ENCODE measurements at places on chromosomes 5 and 9.

DNA sequence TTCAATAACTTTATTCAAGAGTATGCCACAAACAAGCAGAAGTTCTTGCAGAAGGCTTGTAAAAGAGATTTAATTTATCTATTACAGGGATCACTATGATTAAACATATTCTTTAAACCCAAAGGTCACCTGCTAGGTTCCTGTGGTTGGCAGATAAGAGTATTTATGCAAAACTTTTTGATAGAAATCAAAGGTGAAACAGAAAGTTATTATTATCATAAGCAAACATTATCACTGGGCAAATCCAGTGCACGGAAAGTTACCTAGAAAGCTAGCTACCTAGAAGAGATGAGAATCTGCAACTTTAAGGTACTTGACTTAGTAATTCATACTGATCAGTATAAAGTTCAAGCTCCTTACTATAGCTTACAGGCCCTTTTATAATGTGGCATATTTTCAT, 3.2 kb downstream of the STARD4 start:
- no peak for DNase-seq

DNA sequence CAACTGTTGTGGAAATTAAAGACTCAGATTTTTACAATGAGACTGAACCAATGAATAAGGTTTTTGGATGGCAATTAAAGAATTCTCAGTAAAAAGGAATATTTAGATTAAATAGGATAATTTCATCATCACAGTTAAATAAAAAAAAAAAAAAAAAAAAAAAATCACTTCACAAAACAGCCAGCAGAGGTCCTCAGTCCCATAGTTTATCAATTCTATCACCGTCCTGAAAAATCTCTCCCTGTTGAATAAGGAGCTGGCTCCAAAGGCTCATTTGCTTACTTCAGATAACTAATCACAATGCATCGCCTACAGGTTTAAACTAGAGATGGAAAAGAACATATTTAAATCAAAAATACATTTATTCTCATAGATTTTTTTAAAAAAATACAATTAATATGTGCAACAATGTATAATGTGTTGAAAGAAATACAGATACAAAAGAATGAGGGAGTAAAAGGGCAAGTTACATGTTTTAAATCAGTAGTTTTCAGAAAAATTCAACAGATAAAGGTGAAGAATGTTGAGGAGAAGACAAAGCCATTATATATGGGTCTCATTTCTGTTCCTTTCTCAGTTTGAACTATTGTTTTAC, 175.8 kb upstream of the CHD1 start:
- DNase-seq = peak; percentile 15

DNA sequence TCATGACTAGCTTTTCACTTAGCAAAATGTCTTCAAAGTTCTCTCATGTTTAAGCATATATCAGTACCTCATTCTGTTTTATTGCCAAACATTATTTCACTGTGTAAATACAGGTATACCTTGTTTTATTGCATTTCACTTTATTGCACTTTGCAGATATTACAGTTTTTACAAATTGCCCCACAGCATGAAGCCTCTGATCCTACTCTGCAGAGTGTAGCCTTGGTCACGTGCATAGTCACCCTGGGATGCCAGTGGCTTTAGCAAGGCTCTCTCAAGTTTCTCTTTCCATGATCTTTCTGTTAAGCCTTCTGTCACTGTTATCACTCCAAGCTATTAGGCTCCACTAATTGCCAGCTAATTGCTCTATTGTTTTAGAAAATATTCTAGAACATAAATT, 182.2 kb upstream of the GRIA1 start:
- no peak for DNase-seq

- DNase-seq = no peak
These were observed 17.0 kb upstream of the CYFIP2 start for GRCh38 chr5:157248821-157249470.

GRCh38 chr9:136848393-136849037, 694 bp upstream of the PHPT1 start:
- no peak for DNase-seq

GRCh38 chr9:127858041-127858512, 3.6 kb upstream of the ENG start:
- DNase-seq = no peak

- DNase-seq = no peak
These were observed 119.0 kb downstream of the SV2C start for GRCh38 chr5:76202182-76202581.
